ENCODE measurements at places on chromosomes 6 and 20.

DNA sequence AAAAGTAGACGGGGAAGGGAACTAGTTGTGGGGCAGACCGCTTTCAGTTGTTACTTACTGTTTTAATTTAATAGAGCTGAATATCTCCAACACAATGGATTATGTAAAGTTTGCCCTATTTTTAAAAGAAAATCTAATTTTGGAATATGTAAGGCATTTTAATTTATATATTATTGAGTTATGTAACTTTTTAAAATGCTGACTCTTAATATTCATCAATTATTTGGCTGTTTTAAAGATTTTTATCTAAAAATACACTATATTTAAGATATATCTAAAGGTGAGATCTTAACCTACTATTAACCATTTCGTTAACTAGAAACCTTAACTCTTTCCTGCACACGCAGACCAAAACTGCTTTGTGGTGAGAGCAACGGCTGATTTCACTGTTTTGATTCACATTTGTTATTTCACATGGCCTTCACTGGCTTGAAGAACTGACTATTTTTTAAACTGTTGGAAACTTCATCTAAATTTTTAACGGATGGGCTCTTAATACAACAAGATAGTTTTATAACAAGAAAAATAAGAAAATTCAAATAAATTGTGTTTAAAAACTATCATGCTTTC, 87.9 kb downstream of the HUS1B start:
- no peak for DNase-seq

- no peak for DNase-seq
These were observed 947.3 kb downstream of the KIF16B start for GRCh38 chr20:15625981-15626380.

- DNase-seq = no peak
These were observed 24.6 kb upstream of the TAAR1 start for GRCh38 chr6:132683543-132683942.

DNA sequence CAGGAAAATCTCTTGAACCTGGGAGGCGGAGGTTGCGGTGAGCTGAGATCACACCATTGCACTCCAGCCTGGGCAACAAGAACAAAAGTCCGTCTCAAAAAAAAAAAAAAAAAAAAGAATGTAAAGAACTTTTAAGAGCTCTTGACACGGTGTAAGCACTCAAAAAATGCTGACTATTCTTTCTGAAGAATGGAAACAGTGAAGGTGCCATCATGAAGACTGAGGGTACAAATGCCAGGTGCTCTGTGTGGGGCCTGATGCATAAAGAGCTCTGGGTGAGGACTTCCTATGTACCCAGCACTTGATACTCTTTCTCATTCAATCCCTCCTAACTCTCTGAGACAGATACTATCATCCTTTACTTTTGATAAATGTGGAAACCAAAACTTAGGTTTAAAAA, 45.0 kb upstream of the ENPP5 start:
- no peak for DNase-seq

DNA sequence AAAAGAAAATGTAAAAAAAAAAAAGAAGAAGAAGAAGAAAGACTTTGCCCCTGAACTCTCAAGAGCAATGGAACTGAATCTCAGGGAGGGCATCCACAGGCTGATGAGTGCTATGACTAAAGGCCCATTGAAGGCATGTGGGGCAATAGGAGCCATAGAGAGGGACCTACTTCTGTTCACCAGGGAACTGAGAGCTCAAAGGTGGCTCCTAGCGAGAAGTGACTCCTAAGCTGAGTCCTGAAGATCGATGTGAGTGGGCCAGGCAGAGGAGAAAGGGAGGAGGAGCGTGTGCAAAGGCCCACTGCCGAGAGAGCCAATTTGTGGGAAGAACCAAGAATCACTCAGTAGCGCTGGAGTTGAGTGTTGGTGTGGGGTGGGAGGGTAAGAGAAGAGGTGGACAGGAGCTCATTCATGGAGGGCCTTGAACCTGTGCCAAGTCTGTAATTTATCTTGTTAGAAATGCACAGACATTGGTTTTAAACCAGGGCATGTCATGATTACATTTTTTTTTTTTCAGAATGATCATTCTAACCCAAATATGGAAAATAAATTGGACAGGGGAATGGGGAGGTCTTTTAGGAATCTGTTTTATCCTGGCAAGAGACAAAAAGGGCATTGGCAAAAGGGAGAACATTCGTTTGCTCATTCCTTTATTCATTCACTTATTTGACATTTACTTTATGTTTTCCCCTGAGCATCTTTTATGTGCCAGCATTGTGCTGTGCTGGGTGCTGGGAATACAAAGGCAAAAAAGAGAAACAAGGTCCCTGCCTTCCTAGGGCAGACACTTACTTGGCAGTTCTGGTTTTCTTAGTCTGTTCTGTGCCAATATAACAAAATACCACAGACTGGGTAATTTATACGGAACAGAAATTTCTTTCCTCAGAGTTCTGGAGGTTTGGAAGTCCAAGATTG, 67.4 kb upstream of the DSP start:
- DNase-seq = no peak

DNA sequence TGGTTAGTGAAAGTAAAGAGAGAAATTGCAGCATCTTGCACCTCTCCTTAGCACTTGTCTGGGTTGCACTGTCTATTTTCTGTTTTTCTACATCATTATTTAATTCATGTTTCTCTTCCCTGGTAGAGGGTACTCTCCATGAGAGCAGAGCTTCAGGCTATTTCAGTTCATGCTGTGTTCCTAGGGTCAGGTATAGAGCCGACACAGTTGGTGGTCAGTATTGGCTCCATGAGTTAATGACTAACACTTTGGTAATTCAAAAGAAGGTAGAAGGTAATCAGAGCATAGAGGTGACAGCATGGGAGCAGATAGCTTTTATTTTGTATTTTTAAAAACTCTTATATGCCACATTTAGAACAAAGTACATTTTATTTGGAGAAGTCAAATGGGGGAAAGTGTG, 42.7 kb downstream of the RIMS1 start:
- no peak for DNase-seq

GRCh38 chr20:23126281-23127061, 40.3 kb upstream of the CD93 start:
- no peak for DNase-seq

DNA sequence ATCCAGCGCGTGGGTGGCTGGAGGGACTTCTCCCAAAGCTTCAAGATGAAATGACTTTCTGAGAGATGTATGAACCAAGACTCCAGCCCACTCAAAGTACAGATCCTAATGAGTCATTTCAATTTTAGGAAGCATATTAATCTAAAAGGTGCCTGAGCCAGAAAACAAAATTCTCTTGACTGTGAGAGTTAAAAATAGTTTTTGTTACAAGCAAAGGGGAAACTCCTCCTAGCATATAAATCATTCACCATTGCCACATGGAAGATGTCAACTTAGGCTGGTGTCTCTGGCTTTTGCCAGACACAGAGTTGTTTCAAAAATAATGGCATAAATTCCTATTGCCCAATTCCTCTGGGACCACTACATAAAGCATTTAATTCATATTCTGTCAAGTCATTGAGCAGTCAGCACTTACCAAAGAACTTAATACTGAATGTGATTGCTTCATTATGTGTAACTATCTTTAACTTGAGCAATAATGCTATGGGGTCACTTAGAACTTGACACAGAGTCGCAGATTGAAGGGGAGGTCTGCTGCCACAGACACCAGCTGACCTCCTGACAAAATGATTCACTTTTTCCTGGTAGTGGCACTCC, 280.6 kb downstream of the SLC35F1 start:
- no peak for DNase-seq

- DNase-seq = no peak
These were observed 170.9 kb downstream of the SCP2D1 start for GRCh38 chr20:18984238-18985200.

DNA sequence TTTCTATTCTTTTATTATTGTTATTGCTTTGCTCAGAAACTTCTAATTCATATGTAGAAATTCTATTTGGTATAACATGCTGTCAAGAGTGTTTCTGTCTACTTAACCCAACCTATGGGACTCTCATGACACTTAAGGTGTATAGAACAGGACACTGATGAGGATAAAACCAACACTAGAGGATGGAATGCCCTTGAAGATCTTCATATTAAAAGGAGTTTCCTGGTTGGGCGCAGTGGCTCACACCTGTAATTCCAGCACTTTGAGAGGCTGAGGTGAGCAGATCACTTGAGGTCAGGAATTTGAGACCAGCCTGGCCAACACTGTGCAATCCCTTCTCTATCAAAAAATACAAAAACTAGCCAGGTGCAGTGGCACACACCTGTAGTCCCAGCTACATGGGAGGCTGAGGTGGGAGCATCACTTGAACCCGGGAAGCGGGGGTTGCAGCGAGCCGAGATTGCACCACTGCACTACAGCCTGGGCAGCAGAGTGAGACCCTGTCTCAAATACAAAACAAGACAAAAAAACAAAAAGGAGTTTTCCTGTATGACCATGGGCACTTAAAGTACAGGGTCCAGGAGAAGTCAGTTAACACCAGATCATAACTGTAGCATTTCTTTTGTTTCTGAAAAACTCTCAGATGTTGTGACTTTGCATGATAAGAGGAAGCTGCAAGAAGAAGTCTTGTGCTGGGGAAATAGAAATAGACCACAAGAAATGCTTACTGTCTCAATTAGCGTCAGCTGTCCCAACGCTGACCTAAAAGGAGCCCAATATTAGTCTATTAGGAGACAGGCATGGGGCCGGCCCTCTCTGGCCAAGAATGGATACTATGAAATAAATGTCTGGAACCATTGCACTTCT, 38.9 kb upstream of the CD2AP start:
- DNase-seq = no peak

DNA sequence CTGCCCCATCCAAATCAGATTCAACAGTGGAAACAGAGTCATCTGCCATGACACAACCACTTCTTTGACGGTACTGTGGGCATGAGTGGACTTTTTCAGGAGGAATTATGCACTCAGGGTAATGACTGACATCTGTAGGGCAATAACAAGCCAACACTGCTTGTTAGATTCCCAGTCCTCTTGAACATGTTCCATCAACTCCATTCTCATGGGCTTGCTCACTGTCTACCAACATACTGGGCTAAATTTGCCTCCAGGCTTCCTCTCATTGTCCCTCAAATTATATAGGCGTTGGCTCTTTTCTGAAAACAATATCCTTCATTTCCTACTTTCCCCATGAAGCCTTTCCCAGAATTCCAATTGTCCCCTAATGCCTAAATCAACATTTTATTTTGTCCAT, 43.1 kb downstream of the ANKEF1 start:
- no peak for DNase-seq

DNA sequence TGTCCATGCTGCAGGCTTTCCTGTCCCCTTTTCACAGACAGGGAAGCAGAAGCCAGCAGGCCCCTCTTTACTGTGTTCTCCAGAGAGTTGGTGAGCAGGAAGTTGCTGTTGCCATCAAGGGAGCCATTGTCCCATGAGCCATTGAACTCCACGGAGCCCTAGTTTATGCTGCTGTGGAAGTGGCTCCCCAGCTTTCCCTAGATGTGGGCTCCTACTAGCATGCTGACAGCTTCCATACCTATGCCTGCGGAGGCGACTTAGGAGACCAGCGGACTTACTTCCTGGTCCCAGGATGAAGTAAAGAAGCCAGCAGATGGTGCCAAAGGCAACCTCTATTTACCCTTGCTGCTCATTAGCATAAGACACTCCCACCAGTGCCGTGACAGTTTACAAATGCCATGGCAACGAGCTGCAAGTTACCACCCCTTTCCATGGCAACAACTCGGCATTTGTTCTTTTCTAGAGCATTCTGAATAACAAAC, 30.8 kb upstream of the FKBP1A start:
- DNase-seq = no peak

- DNase-seq = no peak
These were observed 3.0 kb downstream of the FLRT3 start for GRCh38 chr20:14334306-14334930.

GRCh38 chr6:106684011-106684410, 54.6 kb downstream of the QRSL1 start:
- no peak for DNase-seq

DNA sequence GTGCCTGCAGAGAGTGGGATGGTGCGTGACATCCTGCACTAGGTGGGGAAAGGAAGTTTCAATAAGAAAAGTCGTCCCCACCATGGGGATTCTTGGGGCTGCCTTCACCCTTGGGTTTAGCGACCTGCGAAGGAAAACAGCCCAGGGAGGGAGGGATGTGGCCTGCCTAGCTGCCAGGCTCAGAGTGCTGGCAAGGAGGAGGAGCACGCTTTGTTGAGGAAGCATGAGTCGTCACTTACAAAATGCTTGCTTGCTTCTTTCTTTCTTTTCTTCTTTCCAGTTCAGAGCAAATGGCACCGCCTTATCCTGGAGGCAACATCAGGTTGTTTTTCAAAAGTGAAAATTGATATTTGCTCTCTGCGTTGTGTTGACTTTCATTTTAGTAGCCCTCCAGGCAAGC, 123.2 kb downstream of the TFAP2C start:
- DNase-seq = no peak

GRCh38 chr6:122798099-122798641, 9.1 kb downstream of the SMPDL3A start:
- DNase-seq = no peak

- DNase-seq = no peak
These were observed 92.4 kb downstream of the TMEM242 start for GRCh38 chr6:157230910-157231309.
